ENCODE measurements at places on chromosomes 4 and X. TPM values are rescaled to one million over a fixed set of nuclear protein-coding genes. Genes with fewer than 3 reads are reported as not detected.

DNA sequence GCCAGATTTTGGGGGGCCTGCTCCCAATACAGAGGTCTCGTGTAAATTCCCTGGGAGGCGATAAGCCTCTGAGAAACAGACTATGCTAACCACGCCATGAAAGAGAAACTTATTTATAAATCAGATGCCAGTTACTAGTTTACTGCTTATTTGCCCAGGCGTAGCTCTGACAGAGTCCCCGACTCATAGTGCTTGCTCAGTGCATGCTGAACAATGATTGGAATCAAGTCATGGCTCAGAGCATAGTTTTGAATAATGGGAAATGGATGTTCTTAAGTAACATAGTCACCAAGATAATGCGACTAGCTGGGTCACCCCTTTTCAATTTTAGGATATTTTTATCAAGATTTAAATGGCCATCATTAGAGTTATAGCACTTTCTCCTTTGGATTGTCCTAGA lies 39.9 kb downstream of the HTT start:
- no peak overlapping the region for H3K4me3 ChIP-seq
- no peaks in the 10 kb centered on the region for H3K27me3 ChIP-seq
- no peaks in the 10 kb centered on the region for H3K4me1 ChIP-seq

DNA sequence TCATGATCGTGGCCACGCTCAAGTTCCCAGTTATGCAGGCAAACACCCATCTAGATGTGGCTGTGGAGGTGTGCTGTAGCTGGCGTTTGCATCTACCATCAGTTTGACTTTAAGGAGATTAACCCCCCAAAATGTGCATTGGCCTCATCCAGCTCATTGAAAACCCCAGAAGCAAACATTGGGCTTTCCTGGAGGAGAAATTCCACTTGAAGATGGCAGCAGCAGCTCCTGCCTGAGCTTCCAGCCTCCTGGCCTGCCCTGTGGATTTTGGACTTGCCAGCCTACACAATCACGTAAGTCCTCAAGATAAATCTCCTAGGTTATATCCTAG lies 30.2 kb upstream of the SLC25A6 start:
- no peak overlapping the region for H3K27ac ChIP-seq
- H3K4me1 ChIP-seq: no peaks in the 10 kb centered on the region
- H3K36me3 ChIP-seq: peaks cover 70% of the 10 kb centered on the region
- no peaks in the 10 kb centered on the region for H3K27me3 ChIP-seq

- no peak overlapping the region for H3K27ac ChIP-seq
- no peaks in the 10 kb centered on the region for H3K36me3 ChIP-seq
- H3K4me3 ChIP-seq: no peak overlapping the region
- H3K27me3 ChIP-seq: no peaks in the 10 kb centered on the region
Measured at GRCh38 chr4:96603641-96604040, 763.7 kb downstream of the PDHA2 start.

PSAPL1 gene
- total RNA-seq: not detected

DNA sequence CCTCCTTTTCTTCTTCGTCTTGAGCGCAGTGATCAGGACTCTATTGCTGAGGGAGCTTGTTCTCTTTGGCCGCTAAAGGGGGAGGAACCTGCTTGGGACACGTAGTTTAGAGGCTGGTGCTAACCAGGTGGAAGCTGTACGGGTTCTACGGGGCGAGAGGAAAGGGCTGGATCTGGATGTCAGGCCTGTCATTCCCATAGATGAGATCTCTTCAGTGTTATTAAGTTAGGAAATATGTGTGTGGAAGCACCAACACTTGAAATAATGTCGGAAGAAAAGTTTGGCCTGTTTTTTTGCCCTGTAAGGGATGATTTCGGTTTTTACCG lies 643 bp downstream of the SRP72 start:
- H3K4me3 ChIP-seq: peak overlapping the region; percentile 97
- no peaks in the 10 kb centered on the region for H3K27me3 ChIP-seq
- DNase-seq: no peak
- H3K4me1 ChIP-seq: peaks cover 49% of the 10 kb centered on the region
- peaks cover 42% of the 10 kb centered on the region for H3K36me3 ChIP-seq

- peaks cover 63% of the 10 kb centered on the region for H3K27me3 ChIP-seq
- no peak for DNase-seq
- no peak overlapping the region for H3K4me3 ChIP-seq
- peaks cover 29% of the 10 kb centered on the region for H3K4me1 ChIP-seq
- H3K27ac ChIP-seq: no peak overlapping the region
Measured at GRCh38 chrX:72107320-72107719, 24.4 kb downstream of the RTL5 start.

GRCh38 chr4:17283251-17283650 lies 228.6 kb downstream of the QDPR start:
- DNase-seq: no peak
- no peaks in the 10 kb centered on the region for H3K4me1 ChIP-seq
- peaks cover 3% of the 10 kb centered on the region for H3K27me3 ChIP-seq

SRPX gene
- total RNA-seq: 0.20 TPM

DNA sequence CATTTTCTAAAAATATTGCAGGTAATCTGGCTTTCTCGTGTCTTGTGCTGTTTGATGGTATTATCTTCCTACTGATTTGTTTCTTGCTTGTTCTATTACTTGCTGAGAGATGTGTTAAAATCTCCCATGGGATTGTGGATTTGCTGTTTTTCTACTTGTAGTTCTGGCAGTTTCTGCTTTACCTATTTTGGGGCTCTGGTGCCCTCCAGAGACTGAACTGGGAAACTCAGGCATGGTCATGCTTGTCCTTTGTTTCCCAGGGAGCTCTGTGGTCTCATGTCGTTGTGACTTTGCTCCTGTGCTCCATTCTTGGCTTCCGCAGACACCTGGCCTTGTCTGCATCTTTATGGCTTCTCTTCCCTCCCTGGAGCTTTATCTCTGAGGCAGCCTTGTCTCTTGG lies 39.5 kb downstream of the NSD2 start:
- H3K27ac ChIP-seq: peak overlapping the region; percentile 1
- peaks cover 43% of the 10 kb centered on the region for H3K4me1 ChIP-seq
- H3K27me3 ChIP-seq: no peaks in the 10 kb centered on the region
- peak; percentile 38 for DNase-seq

DNA sequence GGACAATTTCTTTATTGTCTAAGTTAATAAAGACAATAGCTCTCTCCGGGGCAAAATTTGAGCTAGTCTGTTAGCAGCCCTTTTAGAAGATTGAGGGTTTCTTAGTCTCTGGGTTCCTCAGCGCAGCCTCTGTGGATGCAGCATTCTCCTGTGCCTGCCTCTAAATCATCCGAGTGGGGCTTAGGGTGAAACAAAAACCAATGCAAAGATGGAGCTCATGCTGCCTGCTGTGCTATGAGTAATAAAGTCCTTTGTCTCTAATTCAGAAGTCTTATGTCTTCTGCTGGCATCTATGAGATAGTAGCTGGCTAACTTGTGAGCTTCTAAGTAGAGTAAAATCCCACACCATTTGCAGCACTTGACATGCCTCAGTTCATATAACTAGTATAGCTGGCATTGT lies 67.9 kb downstream of the ANKRD50 start:
- no peaks in the 10 kb centered on the region for H3K27me3 ChIP-seq
- no peak overlapping the region for H3K27ac ChIP-seq
- no peaks in the 10 kb centered on the region for H3K4me1 ChIP-seq
- DNase-seq: no peak

- no peak for DNase-seq
- H3K27me3 ChIP-seq: peaks cover 2% of the 10 kb centered on the region
- H3K27ac ChIP-seq: no peak overlapping the region
- H3K4me1 ChIP-seq: peaks cover 3% of the 10 kb centered on the region
- H3K36me3 ChIP-seq: no peaks in the 10 kb centered on the region
Measured at GRCh38 chr4:183936574-183937345, 31.7 kb downstream of the STOX2 start.

ASB9 gene
- total RNA-seq: 0.44 TPM

TBC1D8B gene
- 0.40 TPM for total RNA-seq

CCKAR gene
- total RNA-seq: not detected

DNA sequence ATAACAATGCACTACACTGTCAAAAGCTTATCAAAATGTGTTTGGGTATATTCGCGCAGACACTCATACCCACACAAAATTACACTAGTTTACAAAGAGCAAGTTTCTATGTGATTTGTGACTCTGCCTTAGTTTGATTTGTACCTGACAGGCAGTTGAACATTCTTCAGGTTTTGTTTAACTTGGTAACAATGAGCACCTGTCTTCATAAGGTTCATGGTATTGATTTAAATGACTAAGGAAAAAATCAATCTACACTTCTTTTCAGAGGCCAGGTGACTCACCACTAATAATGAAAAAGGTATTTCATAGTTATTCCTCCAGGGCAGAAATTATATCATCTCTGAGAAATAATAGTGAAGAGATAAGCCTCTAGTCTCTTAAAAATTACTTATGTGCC lies 1114.6 kb upstream of the AGA start:
- no peaks in the 10 kb centered on the region for H3K27me3 ChIP-seq
- H3K36me3 ChIP-seq: no peaks in the 10 kb centered on the region
- H3K27ac ChIP-seq: no peak overlapping the region
- H3K4me3 ChIP-seq: no peak overlapping the region

GRCh38 chr4:152785639-152786615 lies 6.2 kb downstream of the ARFIP1 start:
- peaks cover 47% of the 10 kb centered on the region for H3K4me1 ChIP-seq
- peak overlapping the region; percentile 84 for H3K27ac ChIP-seq
- H3K4me3 ChIP-seq: peak overlapping the region; percentile 31
- no peaks in the 10 kb centered on the region for H3K27me3 ChIP-seq

SLC9B1 gene
- total RNA-seq: 1.9 TPM

PLK4 gene
- total RNA-seq: 61.4 TPM

DNA sequence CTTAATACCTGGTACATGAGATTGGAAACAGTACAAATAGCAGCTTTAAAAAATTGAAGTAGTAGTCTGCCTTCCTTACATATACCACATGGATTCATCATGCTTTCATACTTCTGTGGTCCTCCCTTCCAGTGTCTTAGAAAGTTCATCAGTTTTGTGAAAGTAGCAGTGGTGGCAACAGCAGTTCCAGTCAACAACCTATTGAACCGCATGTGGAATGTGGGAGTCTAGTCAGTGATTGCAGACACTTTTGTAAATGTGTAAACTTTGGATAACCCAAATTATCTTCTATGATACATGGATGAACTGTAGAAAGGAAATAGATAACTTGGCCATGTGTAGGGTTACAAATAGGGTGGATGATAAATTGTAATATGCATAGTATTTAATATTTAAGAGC lies 34.1 kb downstream of the FNIP2 start:
- no peaks in the 10 kb centered on the region for H3K36me3 ChIP-seq
- H3K4me3 ChIP-seq: no peak overlapping the region
- H3K4me1 ChIP-seq: peaks cover 7% of the 10 kb centered on the region
- no peak overlapping the region for H3K27ac ChIP-seq
- no peak for DNase-seq
- H3K27me3 ChIP-seq: no peaks in the 10 kb centered on the region

DNA sequence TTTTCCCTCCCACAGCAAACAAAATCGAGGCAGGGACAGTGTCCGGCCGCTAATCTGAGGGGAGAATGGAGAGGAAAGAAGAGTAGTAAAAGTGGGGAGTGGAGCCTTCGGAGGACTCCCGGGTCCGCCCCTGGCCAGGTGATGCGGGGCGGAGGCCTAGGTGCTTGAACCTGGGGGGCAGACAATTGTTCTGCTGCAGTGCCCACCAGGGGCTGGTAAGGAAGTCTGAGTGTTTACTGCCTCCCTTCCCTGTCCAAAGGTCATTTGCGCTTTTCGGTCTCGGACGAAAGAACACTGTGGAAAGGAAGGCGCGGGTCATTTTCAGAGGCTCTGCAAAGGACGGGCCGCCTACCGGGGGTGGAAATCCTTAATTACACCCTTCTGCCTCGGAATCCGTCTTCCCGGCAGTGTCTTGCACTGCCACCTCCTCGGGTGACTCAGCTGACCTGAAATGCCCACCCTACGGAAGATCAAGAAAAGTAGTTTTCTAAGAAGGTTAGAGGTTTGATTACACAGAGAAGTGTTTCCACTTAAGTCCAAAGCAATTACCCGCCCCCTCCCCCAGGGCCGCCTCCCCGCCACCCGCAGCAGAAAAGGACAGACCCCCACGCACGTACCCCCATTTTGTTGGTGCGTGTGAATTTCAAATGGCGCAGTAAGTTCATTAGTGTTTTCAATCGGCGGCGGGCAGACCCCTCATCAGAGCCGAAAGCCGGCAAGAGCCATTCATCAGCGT lies 99.9 kb upstream of the TENM3 start:
- peaks cover 10% of the 10 kb centered on the region for H3K4me1 ChIP-seq
- peaks cover 74% of the 10 kb centered on the region for H3K27me3 ChIP-seq
- H3K36me3 ChIP-seq: no peaks in the 10 kb centered on the region
- peak overlapping the region; percentile 58 for H3K4me3 ChIP-seq
- no peak for DNase-seq
- H3K27ac ChIP-seq: no peak overlapping the region

- H3K36me3 ChIP-seq: no peaks in the 10 kb centered on the region
- no peak for DNase-seq
- H3K4me3 ChIP-seq: no peak overlapping the region
Measured at GRCh38 chr4:117941611-117942010, 92.7 kb upstream of the NDST3 start.

MAGEB17 gene
- not detected for total RNA-seq

SLC7A11 gene
- 2.2 TPM for total RNA-seq

STAP1 gene
- 31.0 TPM for total RNA-seq

- H3K4me1 ChIP-seq: no peaks in the 10 kb centered on the region
- H3K36me3 ChIP-seq: no peaks in the 10 kb centered on the region
- no peaks in the 10 kb centered on the region for H3K27me3 ChIP-seq
- no peak overlapping the region for H3K4me3 ChIP-seq
Measured at GRCh38 chr4:23811161-23811560, 78.7 kb downstream of the PPARGC1A start.

SPANXN2 gene
- not detected for total RNA-seq

PRDM5 gene
- total RNA-seq: not detected

Measured in activated CD4-positive, alpha-beta T cell treated with anti-CD3 and anti-CD28 coated beads, Interleukin-2, amount 10 ng/mL, durations not matched to agents 7 days and 5 days (primary cell).